ENCODE measurements at places on chromosomes 7 and 10. TPM values are rescaled to one million over a fixed set of nuclear protein-coding genes. Genes with fewer than 3 reads are reported as not detected.

The DDC gene
- 213 TPM for polyA plus RNA-seq

DNA sequence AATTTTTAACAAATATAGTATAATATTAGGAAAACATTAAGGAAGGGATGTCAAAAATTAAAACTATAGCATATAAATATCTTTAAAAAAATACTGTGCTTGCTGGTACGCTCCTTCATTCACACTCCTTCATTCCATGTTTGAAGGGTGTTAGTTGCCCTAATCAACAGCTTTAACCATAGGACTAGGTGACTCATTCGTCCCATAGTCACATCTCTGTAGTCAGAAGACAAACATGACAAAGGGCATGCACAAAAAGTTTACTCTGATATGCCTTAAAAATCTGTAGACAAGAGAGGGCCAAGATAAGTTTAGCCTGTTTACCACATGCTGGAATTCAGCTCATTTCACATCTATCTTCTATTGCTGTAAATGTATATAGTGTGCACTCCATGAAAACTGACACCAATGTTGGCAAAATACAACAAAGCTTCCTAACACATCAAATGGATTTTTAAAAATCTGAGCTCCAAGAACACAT, 646 bp downstream of the FAM13C start:
- DNase-seq: no peak

- no peak for DNase-seq
These were observed 226.4 kb upstream of the HABP2 start for GRCh38 chr10:113326160-113327111.

GRCh38 chr10:99115703-99116102, 119.9 kb downstream of the HPSE2 start:
- no peak for DNase-seq

DNA sequence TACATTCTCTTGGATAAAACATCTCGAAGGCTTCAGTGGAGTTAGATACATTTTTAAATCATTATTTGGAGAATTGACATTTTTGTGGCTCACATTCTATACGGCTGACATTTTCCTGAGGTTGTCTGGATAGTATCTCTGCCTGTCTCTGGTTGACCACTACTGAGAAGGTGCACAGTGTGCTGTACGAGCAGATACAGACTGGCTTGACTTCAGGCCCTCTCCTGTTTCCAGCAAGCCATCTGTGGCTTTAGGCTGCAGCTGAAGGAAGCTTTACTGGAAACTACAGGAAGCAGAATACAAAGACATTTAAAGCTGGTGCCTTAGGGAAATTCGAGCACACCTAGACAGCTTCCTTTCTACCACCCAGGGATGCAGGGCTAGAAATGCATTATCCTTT, 39.3 kb upstream of the RSU1 start:
- no peak for DNase-seq

- no peak for DNase-seq
These were observed 162.4 kb upstream of the MDFIC start for GRCh38 chr7:114759347-114760062.

The DENND2A gene
- 12.2 TPM for polyA plus RNA-seq

DNA sequence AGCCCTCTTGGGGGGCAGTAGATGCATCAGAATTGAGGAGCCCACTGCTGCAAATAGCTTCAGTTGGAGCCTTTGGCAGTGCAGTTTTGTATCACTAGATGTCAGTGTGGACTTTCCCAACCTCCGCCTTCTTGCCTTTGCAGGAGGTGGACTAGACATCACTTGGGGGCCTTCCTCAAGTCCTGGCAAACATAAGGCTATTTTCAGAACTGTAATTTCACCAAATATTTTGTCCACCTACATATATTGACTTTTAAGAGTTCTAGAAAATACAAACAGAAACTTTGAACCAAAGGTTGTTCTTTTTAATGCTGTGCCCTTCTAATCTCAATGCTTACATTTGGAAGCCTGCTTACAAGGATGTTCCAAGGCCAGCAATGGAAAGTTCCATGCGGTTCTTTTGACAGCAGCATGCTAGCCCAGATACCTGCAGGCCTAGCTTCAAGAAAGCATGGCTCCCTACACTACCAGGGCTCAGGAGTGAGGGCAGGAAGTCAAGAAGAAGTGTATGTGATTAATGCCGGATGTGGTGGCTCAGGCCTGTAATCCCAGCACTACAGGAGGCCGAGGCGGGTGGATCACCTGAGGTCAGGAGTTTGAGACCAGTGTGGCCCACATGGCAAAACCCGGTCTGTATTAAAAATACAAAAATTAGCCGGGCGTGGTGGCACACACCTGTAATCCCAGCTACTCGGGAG, 8.0 kb upstream of the ZNRF2 start:
- DNase-seq: peak; percentile 29

DNA sequence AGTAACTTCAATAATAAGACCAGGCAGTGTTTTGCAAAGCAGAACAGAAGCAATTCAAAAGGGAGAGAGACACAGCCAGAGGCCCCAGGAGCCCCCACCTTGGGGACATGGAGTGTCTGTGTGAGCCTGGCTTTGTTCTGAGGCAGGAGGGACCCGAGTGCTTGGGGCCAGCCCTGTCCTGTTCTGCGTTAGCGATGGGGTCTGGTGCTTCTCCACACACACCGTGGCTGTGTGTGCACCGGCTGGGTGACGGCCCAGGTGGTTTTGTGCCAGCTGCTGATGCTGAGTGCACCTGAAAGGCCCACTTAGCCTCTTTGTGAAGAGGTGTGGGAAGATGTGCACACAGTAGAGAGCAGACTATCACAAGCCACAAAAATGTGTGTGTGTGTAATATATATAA, 468.9 kb downstream of the DNAJB6 start:
- no peak for DNase-seq

DNA sequence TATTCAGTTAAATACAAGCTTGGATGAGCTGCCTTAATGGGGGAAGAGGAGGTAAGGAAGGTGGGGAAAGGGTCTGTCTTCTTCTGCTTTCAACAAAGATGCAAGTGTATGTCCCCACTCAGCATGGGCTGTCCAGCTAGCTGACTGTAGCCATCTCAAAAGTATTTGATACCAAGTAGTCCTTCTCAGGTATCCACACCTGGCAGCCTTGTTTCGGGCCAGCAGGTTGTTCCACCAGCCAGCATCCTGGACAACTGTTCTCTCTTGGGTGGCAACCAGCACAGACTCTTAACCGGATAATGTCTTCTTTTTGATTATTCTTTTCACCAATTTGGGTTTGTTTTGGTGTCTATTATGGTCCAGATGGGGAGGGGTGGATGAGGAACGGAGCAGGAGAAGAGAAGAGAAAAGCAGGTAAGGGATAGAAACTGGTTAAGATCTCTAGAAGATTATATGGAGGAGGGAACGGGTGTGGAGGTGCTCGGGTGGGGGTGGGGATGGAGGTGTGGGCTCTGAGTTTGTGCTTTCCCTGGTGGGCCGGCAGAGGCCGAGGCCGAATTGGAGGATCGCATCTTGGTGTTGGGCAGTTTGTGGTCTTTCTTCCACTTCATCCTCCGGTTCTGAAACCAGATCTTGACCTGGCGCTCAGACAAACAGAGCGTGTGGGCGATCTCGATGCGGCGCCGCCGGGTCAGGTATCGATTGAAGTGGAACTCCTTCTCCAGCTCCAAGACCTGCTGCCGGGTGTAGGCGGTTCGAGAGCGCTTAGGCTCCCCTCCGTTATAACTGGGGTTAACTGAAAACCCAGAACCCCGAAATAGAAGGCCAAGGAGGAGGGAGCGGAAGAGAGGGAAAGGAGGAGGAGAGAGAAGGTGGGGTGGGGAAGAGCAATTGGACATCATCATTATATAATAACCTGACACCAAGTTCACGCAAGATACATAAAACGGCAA, 1.5 kb downstream of the HOXA4 start:
- no peak for DNase-seq

- DNase-seq: peak; percentile 29
These were observed 98.4 kb downstream of the PIP4K2A start for GRCh38 chr10:22615819-22616499.

DNA sequence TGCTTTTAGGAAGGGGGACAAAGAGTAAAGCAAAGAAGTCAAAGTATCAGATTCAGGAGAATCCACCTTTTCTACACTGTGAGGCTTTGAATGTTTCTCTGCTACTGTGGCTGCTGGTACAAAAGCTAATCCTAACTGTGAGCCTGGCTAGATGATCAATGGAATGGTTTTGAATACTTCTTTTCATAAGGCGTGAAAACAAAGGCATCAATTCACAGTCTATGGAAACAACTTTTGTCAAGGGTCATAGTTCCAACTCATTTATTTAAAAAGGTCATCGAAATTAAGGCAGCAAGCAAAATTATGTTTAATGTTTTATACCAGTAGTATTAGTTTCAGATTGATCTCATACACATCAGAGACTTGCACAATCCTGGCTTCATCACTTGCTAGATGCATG, 118.1 kb downstream of the CTTNBP2 start:
- DNase-seq: no peak

The HOXA5 gene
- 30.3 TPM for polyA plus RNA-seq

GRCh38 chr10:28991333-28992270, 297.3 kb upstream of the LYZL1 start:
- no peak for DNase-seq

DNA sequence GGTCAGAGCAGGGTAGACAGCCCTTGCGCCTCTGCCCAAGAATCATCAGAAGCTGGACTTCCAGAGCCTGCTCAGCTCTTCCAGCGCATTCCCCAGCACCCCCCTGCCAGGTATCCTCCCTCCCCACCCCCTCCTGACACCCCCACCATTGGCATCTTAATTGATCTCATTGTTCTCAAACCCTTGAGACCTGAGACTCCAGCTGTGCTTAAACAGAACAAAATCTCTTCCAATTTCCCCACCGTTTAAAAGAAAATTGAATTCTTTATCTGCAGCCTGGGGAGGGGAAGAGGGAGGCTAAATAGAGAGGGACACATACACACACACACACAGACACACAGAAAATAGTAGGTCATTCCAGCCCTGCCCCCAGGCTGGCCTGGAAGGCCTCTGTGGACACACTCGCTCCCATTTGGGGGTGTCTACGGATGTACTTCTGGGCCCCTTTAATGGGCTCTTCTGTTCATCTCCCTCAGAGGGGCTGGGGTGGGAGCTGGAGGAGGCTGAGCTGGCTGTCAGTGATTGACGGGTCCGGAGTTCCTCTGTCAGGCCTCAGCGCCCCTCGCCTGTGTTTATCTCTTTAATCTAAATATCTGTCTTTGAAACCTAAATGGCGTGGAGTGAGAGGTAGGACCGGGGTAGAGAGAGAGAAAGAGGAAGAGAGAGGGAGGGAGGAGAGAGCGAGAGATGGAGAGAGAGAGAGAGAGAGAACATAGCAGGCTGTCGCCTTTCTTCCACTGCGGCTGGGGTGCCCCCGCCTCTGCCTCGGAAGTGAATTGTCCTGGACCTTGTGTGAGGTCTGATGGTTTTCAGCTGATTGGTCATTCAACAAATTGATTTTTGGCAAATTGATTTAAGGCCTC, 61.7 kb downstream of the C10orf105 start:
- DNase-seq: no peak

The ITGA8 gene
- polyA plus RNA-seq: 9.5 TPM

DNA sequence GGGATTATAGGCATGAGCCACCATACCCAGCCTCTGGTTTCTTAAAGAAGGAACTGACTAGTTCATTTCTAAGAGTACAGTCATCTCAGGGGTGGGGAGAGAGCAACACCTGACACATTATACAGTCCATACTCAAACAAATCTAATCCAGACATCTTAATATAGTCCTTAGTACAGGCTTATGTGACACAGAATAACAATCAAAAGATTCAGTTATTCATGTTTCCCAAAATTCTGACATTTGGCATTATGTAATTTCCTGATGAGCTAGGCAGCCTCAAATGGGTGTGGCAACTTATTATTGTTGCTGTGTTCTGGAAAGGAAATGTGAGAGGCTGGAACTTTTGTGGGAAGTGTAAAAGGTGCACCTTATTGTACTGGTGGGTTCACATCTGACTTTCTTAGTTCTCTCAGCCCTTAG, 116.3 kb downstream of the WDFY4 start:
- DNase-seq: no peak

- DNase-seq: no peak
These were observed 29.9 kb downstream of the SEC61G start for GRCh38 chr7:54729107-54729506.

DNA sequence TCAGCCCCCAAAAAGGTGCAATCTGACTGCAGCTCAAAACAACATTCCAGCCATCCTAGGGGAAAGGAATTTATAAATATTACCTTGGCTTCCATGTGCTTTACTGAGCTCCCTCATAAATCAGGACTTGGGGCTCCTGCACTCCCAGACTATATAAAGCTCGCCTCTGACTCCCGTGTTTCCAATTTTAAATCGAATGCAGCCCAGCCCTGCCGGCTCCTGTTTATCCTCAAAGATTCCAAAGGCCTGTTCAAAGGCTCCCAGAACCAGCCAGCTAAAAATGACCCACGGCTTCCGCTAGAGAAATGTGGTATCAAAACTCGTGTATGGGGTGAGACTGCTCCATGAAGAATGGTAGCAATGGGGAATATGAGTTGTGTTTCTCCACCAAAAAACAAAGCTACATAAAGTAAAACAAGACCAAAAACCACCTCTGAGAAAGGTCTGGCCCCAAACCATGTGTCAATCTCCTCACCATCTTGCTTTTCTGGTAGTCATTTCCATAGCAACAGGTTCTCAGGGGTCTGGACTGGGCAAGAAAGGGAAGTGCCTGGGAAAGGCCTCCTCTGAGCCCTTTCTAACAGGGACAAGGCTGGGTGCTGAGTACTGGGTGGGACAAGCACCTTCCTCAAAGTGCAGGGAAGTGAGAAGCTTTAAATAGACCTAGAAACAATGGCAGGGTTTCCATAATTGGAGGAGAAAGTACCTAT, 5.1 kb downstream of the CALML3 start:
- no peak for DNase-seq

DNA sequence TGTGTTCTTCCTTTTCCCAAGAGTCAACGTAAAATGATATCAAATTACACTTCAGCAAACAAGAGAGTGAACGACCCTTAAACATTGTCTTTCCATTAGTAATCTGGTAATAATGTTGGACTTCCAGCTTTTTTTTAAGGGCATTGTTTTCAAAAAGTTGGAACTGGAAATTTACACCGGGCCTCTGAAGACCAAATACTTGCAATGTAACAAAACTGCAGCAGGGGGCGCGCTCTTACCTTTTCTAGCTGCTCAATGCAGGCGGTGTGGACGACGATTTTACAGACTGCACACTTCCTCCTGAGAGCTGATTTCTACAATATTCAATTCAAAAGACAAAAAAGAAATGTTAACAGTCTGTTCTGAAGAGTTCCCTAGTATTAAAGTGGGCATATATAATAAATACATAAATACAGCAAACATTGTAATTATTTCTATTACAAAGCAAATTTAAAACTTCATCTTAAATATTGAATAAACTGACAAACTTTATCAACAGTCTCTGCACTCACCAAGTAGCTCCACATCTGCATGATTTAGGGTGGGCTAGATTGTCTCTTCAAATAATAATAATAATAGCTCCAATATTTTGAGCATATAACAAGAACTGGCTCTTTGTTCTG, 190.4 kb downstream of the DGKI start:
- DNase-seq: peak; percentile 49

DNA sequence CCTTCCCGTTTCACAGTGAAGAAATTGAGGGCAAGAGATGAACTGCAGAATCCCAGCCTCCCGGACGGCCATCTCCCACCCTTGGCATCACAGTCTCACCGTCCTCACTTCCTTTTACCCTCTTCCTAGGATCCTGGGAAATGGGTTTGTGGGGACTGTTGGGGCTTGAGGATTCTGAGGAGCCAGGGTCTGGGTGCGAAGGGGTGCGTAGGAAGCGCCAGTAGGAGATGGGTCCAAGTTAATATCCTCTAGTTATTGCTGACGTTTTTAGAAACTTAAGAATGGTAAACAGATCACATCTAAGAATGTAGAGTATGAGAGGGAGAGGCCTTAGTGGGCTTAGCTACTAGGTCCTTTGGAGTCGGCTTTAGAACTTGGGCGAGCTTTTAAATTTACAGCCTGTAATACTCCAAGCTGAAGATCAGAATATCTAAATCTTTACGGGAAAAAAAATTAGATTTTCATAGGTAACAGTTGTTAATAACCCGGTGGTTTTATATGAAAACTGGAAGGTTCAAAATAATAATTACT, 696 bp downstream of the MALSU1 start:
- DNase-seq: no peak
